ENCODE measurements at places on chromosomes 11 and 22. TPM values are rescaled to one million over a fixed set of nuclear protein-coding genes. Genes with fewer than 3 reads are reported as not detected.

GRCh38 chr11:15841931-15842740, 514.2 kb downstream of the SOX6 start:
- DNase-seq = no peak

DNA sequence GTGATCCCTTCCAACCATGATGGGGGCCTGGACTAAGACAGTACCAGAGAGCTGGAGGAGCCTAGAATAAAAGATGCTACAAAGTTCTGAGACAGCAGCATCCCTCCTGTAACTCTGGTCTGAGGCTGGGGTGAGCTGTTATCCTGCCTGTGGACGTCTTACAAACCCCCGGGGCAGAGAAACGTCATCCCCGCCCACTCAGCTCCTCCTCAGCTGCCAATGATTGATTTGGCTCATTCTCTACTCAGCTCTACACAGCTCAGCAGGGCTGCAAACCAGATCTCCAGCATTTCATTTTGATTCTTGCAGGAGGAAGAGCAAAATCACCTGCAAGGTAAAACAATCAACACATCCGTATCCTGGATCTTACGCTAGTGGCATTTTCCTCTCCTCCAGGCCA, 55.5 kb downstream of the CSNK2A3 start:
- peak; percentile 42 for DNase-seq

GRCh38 chr22:47053013-47053725, 290.7 kb downstream of the TBC1D22A start:
- no peak for DNase-seq

- no peak for DNase-seq
These were observed 4.2 kb downstream of the ELF5 start for GRCh38 chr11:34509336-34509876.

DNA sequence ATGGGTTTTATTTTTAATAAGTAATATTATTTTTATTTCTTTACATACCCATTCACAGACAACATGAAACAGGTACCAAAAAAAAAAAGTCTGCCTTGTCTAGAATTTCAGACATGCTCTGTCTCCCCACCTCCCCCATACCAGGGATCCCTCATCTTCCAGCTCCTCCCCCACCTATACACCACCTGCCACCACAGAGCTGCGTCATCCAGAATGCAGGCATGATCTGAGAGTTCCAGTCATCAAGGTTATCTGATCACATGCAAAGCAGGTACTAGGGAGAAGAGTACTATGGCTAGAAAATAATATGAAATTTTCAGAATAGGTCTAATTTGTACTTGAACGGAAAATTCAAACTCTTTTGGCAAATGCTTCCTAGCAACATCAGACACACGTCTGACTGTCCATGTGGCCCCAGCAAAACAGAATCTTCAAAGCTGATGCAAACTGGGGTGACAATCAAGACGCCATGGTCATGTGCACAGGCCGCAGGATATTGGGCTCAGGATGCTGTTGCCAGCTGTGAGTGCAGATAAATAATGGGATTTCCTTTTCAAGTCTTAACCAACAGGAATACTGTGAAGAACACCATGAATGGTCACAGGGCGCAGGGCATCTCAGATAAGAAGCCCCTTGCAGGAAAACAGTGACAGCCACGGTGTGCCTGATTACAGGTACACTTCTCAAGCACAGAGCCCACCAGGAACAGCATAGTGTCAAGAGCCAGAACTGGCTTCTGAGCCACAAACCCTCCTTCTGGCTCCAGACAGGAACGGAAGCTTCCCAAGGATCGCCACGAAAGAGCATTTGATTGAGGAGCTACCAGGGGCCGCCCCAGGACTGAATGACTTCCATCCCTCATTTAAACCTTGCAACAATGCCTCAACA, 169.5 kb downstream of the EFCAB6 start:
- no peak for DNase-seq

- no peak for DNase-seq
These were observed 15.8 kb downstream of the OR8D1 start for GRCh38 chr11:124297921-124298320.

DNA sequence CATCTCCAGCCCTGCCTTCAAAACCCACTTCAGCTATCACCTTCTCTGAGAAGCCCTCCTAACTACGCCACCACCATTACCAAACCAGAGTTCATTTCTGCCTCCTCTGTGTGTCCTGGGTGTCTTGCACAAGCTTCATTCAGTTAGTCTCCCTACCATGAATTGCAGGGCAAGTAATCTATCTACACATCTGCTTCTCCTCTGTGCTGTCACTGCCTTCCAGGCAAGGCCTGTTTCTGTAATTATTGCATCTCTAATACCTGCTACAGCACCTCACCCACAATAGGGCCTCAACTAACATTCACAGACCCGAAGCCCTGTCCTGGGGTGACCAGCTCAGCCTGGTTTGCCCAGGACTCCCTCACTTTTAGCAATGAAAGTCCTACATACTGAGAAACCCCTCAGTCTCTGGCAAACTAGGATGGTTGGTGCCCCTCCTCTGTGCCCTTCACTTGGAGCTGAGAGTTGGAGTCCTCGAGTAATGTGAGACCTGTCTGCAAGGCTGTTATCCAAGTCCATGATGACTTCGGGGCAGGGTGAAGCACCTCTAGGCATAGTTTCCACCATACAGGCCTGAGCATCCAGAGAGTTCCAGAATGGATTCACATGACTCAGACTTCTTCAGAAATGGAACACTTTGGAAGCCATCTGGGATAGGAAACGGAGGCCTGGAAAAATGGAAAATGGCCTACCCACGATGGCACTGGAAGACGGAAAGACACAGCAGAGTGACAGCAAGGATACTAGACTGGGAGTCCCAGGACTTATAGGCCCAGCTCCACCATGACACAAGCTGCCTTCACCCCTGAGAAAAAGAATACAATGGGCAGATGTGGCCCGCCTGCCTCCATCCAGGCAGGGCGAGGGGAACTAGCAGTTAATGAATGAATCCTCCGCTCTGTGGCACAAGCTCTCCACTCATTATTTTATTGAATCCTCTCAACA, 269.3 kb downstream of the BUD13 start:
- DNase-seq = no peak

The LDHAL6A gene
- total RNA-seq = not detected
